ENCODE measurements at places on chromosomes 16 and 17.
A peak's percentile ranks its signal among the peaks of the same experiment; 100 is the strongest.

GRCh38 chr17:51120357-51120738 is 320 bp downstream of the SPAG9 start:
- no peak for DNase-seq

GRCh38 chr17:44359458-44360143 is 4.1 kb downstream of the FAM171A2 start:
- DNase-seq: no peak

DNA sequence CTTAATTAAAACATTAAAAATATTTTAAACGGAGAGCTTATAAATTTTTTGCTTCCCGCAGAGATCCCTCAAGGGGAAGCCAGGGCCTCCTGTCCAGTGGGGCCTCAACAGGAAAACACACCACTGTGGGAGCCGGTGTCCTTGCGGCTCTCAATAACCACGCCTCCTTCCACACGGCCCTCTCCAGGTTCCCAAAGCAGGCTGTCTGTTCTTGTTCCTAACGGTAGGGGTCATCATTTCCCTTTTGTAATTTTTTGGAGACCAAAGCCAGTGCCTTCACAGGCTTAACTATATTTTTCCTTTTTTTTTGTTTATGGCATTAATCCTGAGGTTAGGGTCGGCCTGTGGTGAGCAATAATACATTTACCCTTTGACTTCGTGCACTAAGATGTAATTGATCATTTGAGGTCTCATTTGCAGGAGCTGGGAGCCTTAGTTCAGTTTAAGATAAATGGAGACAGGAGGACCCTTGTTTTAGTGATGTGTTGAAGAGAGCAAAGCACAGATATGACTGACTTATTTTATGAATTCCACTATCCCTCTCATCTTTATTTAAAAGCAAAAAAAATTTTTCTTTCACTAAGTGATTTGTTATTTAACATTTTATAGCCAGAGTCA is 77.5 kb upstream of the N4BP1 start:
- DNase-seq: peak; percentile 29

DNA sequence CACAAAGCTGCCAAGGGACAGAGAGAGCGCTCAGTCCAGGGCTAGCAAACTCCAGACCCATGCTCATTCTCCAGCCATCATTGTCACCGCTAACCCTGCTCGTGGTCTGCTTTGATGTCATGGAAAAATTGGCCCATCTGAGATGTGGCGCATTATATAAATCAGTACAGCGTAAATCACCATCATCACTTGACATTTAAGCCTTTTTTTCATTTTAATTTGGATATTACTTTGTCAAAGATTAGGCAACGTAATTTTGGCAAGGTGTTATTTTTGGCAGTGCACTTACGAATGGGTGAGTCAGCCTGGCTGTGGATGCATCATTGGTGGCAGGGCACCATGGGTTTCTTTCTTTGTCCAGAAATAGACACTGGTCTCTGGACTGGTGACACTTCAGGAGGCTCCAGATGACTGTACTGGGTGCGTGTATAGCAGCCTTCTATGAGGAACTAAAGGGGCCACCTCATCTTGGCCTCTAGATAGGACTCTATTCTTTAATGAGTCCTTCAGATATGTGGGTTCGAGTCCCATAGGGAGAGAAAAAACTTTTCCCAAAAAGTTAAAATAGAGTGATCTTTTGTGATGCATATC is 166.3 kb downstream of the MSI2 start:
- DNase-seq: no peak

DNA sequence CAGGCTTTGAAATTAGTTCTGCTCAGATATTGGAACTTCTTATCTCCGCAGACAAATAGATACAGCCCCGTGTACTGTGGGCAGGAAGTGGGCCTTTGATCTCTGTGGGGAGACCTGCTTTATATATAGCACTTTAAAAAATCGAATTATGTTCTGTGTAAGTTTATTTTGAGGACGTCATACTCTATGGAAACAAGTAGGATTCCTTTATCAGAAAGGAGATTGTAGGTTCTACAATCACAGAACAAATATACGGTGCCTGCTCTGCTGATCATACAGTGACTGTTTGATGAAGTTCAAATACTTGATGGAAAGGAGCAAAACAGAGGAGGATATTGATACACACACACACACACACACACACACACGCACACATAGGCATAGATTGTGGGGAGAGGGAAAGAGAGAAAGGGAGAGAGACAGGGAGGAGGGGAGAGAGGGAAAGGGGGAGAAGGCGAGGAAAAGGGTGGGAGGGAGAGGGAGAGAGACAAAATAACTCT is 14.7 kb upstream of the TMEM220 start:
- no peak for DNase-seq

- peak; percentile 20 for DNase-seq
These were observed 185.7 kb downstream of the IRX5 start for GRCh38 chr16:55116165-55116920.

- no peak for DNase-seq
These were observed 9.4 kb downstream of the XYLT2 start for GRCh38 chr17:50355336-50355700.

GRCh38 chr17:57735707-57736106 is 9.4 kb downstream of the CCDC182 start:
- DNase-seq: no peak

- peak; percentile 41 for DNase-seq
These were observed 2.8 kb downstream of the WNK4 start for GRCh38 chr17:42783062-42783790.

DNA sequence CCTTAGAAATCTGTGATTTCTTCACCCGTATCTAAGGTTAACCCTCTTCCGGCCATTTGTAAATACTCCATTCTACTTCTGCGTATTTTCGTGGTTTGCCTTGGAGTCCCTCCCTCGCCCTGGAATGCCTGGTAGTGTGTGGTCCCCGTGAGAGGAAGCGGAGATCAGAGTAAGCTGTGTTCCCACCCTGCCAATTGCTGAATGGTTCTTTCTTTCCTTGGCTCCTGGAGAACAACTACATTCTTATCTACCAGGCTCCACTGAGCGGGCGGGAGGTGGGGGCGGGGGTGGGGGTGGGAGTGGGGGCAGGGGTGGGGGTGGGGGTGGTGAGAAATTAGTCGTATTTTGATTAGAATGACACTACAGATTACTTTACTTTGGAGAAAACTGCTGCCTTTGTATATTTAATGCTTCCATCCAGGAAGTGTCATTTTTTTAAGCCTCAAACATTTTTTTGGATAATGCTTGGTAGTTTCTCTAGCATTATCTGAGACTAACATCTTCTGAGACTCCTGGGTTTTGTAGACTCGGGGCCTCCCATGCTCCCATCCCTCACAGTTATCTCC is 20.9 kb upstream of the FASN start:
- no peak for DNase-seq

DNA sequence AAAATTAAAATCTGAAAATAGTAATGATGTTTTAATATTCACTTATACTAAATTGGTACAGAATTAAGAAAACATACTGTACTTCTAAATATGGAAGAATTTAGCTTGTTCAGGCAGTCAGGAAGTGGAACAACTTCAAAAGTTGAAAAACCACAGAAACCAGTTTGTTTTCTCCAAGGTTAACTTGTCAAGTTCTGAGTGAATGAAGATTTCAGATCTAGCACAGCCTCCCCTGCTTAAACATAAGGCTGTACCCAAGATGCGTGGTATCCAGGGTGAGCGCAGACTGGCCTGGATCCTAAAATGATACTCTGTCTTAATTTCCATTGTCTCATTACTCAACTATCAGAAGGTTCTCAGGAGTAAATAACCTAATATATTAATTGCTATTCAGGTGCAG is 730.7 kb upstream of the KIF2B start:
- DNase-seq: no peak
